Activated T-helper 1 cell treated with Interleukin-2 at 50 U/mL for 16 hours (primary cell): ENCODE measurements at places on chromosomes 16 and 17.

GRCh38 chr17:17414341-17414805 lies 62.4 kb upstream of the MED9 start:
- DNase-seq, result no peak

- no peak for DNase-seq
Measured at GRCh38 chr16:84922351-84923120, 88.8 kb downstream of the ZDHHC7 start.

- no peak for DNase-seq
Measured at GRCh38 chr16:19963301-19963700, 78.7 kb upstream of the GPRC5B start.

DNA sequence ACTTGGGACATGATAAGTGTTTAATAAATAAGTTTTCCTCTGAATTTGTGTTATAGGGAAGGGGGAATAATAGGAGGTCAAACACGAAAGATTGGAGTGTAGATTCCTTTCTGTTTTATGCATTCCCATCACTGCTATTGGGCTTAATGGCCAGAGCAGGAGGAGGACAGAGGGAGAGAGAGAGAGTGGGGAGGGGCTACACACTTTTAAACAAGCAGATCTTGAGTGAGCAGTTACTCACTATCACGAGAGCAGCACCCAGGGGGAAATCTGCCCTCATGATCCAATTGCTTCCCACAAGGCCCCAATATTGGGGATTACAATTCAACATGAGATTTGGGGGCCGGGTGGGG lies 505.0 kb downstream of the GRIN2A start:
- DNase-seq, result no peak

DNA sequence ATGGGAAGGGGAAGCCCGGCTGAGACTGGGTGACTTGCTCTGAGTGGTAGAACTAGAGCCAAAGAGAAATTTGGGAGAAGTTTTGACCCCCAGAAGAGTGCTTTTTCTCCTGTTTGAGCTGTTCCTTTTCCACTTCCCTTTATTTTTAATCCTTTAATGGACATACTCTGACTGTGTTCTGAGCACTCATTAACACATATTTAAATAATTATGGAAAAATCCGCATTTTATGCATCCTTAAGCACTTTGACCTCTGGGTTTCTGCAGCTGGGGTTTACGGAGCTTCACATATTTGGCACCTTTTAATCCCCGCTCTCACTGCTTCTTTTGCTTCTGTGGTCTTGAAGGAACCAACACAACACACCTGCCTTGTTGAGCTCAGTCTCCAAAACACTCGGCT lies 114.7 kb downstream of the FOXL1 start:
- DNase-seq, result no peak

GRCh38 chr17:65902831-65903522 lies 289.0 kb downstream of the CEP112 start:
- DNase-seq, result no peak
